ENCODE measurements at places on chromosomes 3 and 15.

DNA sequence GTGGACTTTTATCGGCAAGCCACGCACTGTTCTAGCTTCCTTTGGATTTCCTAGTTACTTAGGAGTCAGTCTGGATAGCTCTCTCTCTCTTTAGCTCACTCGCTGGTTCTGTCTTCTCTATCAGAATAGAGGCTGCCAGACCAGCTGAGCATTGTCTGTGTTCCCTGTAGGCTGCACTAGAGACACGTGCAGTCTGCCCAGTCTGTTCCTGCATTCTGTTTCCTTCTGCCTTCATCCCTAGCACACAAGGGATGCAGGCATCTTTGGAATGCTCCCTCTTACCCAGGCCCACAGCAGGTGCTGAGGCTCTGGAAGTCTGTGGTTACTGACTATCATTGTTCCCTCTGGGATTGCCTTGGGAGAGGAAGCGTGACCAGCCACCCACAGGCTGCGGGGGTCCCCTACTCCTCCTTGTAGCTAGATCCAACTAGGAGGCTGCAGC lies 322.8 kb downstream of the ZNF621 start:
- peak; percentile 73 for DNase-seq

DNA sequence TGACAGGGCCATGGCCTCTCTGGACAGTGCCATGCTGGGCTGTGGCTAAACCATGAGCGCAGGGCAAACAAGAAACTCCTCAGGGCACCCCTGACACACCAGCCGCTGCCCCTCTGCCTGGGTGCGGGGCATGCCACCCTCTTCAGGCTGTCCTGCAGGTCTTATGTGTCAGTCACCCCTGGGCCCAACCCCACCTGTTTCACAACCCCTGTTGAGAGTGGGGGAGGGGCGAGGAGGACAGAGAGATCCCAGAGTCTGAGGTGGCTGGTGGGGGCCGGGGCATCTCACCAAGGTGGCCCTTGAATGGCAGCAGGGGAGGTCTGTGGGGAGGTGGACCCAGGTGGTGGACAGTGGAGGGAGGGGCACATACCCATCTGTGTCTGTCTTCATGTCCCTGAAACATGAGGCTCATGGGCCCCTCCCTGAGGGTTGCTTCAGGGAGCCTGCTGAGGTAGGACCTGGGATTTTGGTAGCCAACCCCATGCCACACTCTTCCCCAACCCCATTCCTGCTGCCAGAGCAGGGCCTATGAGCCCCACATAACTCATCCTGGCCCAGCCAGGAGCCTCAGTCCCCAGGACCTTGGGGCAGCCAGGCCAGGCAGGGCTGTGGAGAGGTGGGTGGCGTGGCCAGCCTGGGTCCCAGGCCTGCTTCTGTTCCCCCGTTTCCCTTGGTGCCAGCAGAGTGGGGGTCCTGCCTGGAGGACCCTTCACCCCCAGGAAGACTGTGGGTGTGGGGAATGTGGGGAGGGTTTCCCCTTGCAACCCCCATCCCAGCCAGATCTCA lies 1.7 kb upstream of the STAB1 start:
- no peak for DNase-seq

GRCh38 chr3:195172039-195172684 lies 98.8 kb downstream of the XXYLT1 start:
- DNase-seq, result no peak

DNA sequence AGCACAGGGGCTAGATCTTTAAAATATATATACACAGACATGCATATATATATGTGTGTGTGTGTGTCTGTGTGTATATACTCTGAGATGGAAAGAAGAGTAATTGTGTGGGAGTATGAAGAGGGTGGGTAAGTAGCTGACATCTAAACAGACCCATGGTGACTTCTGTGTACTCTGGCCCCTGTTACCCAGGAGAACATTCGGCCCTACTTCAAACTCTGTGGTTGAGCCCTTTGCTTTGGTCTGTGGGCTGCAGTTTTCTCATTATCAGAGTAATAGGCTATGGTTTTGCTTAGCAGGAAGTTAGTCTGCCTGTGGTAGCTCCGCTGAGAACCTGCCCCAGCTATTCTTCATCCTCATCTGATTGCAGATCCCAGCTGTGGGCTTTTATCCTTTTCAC lies 141.4 kb downstream of the RBPMS2 start:
- DNase-seq, result no peak

DNA sequence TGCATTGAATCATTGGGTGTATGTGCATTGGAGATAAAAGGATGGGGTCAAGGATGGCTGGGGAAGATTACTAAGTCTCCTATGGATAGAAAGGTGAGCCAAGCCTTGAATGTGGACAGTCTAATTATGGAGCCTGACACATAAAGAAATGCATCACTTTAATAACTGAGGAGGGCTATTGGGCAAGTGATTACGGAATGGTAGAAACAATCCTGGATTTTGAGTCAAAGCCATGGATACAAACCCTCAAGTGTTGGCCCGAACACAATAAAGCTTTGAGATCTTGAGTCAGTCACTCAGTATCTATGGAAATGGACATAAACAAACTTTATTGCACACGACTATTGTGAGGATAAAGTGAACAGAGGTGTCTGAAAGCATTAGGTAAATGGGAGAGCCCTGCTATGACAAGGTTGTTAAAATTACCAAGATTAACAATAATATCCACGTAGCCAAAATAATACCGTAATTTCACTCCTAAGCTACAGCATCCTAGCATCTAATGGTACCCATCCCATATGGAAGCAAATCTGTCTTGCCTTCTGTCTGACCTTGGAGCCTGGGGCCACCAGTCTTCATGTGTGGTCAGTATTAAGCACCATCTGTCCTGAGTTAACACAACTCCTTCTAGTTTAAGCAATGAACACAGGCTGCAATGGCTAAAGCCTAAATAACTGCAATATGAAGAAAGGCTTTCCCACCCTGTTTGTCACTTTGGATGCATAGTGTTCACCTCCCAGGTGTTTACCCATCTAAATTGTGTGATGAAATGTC lies 136.9 kb upstream of the PRICKLE2 start:
- no peak for DNase-seq

- DNase-seq, result no peak
These were observed 67.4 kb downstream of the NUP210 start for GRCh38 chr3:13352621-13353131.

GRCh38 chr15:101162701-101163483 lies 89.0 kb downstream of the CHSY1 start:
- no peak for DNase-seq
